Effector memory CD4-positive, alpha-beta T cell (primary cell): ENCODE measurements at places on chromosomes 3 and 15.

DNA sequence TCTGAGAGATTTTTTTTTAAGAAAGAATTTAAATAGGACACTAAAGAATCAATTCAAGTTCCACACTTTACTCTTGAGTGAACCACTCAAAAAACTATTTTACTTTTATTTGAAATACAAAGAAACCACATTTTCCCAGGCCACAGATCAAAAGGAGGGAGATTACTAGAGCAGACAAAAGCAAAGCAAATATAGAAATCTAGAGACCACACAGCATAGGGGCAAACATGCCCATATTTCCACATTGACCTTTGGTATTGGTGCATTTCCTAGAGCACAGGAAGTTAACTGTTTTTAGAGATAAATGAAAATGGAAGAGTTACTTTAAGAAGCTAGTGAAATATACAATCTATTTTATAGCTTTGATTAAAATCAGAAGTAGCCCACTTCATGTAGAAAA is 27.5 kb upstream of the ZCWPW2 start:
- DNase-seq: no peak

DNA sequence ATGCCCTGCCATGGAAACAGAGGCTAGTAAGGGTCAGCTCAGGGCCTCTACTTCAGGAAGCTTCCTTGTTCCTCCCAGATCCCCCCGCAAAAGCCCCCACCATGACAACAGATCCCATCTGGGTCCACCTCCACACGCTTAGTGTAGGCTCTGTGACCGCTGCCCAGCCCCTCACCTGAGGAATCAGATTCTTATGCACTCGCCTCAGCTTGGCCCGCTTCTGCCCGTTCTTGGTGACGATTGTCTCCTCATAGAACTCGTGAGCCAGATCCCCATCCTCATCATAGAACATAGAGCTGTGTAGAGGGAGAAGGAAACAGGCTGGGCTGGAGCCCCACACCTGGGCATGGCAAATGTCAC is 1.9 kb downstream of the TUSC2 start:
- DNase-seq: no peak

- DNase-seq: no peak
These were observed 23.7 kb downstream of the FILIP1L start for GRCh38 chr3:100090669-100091005.

GRCh38 chr3:46399557-46399956 is 7.3 kb downstream of the CCR5AS start:
- no peak for DNase-seq

DNA sequence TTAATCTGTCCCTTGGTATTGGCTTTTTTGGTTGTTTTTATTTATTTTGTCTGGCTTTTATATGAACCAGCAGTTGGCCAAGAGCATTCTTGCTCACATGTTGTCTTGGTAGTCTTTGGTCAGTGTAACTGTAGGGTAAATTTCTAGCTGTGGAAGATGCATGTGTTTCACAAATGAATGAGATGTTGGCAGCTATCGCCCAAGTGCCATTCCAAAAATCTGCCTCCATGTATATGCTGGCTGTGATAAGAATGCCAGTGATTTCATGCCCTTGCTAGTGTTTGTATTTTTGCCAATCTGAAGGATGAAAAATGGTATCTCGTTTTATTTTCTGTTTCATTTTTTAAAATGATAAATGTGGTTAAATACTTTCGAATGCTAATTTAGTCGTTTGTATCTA is 50.1 kb downstream of the TLNRD1 start:
- DNase-seq: no peak

- no peak for DNase-seq
These were observed 993 bp upstream of the ISL2 start for GRCh38 chr15:76335307-76336253.

GRCh38 chr3:58574682-58575081 is 2.5 kb downstream of the FAM107A start:
- DNase-seq: no peak
